GM04503 (cell line): ENCODE measurements at places on chromosomes 2 and 18.

GRCh38 chr2:177245010-177245422 is 19.5 kb downstream of the NFE2L2 start:
- peak; percentile 88 for DNase-seq

- DNase-seq = no peak
Observed at GRCh38 chr18:58042826-58043490, 1.1 kb upstream of the NEDD4L start.

DNA sequence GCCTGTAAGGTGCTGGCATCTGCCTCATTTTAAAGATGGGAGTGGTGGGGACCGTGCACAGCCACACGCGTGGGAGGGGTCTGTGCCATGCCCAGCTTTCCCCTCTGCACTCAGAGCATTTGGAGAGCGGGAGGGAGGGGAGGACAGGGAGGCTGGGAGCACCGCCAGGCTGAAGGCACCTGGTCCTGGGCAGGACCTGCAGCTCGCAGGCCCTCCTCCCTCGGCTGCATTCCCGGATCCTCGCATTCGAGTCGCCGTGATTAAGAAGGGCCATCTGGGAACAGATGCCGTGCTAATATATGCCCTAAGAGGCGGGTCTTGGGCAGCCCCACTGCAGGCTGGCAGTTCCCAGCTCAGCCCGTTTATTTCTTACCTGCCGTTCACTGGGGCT is 84.0 kb downstream of the PTGR3 start:
- no peak for DNase-seq

GRCh38 chr2:51511002-51511401 is 479.1 kb upstream of the NRXN1 start:
- no peak for DNase-seq

- no peak for DNase-seq
Observed at GRCh38 chr2:204108330-204108751, 171.8 kb downstream of the ICOS start.

- peak; percentile 94 for DNase-seq
Observed at GRCh38 chr2:109322111-109322510, 193.1 kb downstream of the SH3RF3 start.

GRCh38 chr18:73283788-73284187 is 416.0 kb upstream of the NETO1 start:
- no peak for DNase-seq

GRCh38 chr2:37337620-37338280 is 6.7 kb upstream of the QPCT start:
- DNase-seq = no peak

DNA sequence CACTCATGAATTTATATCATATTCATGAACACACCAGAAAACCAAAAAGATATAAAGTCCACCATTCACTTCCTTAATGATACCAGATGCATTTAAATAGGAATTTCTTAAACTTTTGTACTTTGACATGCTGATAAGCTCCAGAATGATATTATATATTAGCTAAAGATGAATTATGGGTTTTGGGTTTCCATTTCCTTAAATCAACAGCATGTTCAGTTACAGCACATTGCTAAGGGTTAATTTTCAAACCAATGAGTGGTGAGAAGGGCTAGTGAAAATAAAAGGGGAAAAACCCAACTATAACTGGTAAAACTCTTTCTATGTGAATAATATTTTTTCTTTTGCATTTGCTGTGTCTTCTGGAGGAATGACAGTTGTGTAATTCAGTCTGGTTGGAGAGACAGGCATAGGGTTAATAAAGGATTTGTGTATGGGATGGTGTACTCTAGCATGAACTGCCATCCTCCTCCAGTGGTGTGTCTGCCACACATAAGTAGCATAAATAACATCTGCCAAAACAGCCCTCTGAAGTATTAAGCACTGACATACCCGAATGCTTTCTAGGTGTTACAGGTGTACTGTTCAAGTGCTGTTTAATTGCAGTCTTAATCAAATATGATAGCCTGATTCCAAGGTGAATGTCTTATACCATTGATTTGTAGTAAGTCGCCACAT is 19.3 kb upstream of the CPS1 start:
- DNase-seq = no peak

DNA sequence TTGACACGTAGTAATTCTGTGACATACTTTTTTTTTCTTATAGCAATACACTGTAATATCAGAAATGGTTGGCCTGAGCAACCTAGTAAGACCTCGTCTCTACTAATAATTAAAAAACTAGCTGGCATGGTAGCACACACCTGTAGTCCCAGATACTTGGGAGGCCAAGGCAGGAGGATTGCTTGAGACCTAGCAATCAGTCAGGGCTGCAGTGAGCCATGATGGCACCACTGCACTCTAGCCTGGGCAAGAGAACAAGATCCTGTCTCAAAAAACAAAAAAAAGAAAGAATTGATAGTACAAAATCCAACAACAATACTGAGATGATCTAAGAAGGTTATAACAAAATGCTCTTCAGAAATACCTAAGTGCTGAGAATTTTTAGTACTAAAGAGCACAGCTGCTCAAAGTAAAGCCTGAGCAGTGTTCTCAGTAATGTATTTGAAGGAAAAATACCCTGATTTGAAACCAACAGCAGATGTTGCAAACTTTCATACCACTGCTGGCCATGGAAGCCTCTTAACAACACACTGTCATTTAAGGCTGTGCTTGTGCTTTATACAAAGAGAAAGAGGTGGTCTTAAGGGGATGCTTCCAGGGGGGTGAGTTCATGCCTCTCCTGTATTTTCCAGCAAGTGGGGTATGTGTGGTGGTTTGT is 132.6 kb upstream of the CDCA7 start:
- DNase-seq = no peak

- no peak for DNase-seq
Observed at GRCh38 chr2:21117688-21118087, 6.1 kb upstream of the TDRD15 start.

GRCh38 chr2:86499326-86499725 is 58.2 kb downstream of the KDM3A start:
- no peak for DNase-seq

DNA sequence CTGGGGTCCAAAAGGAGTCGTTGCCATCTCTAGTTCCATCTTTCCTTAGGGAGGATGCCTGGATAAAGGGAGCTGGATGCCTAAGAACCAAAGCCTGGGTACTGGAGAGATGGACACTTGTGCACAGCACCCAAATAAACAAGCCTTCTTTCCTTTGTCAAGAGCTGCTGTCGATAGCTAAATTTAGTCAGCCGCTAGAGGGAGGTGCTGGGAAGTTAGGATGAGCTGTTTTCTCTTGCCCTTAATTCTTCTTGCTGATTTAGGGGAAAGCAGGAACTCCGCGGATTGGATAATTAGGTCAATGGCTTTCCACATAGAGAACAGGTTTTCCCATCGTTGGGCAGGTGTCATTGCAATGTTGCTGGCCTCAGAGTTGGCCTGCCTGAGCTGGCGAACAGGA is 30.9 kb upstream of the SERPINB12 start:
- no peak for DNase-seq

DNA sequence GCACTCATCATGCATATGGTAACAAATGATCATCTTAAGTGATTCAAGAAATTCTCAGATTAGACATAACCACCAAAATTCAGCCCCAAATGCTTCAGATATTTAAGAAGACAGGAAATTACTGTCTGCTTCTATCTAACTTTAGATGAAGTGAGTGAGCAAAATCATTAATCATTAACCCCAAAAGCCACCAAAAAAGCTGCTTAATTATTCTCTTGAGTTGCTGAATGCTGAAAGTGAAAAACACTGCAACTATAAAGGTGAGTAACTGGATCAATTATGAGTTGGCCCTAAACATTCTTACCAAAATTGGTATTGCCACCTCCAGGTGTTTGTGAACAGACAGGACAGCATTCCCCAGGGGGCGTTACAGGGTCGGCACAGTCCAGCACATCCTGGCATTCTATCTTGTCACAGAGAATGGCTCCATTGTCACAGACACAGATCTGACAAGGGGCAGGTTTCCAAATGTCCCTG is 69.6 kb downstream of the COL5A2 start:
- DNase-seq = no peak

GRCh38 chr18:43601432-43601831 is 324.1 kb upstream of the SYT4 start:
- no peak for DNase-seq

GRCh38 chr18:59833785-59834184 is 66.0 kb upstream of the PMAIP1 start:
- DNase-seq = no peak

DNA sequence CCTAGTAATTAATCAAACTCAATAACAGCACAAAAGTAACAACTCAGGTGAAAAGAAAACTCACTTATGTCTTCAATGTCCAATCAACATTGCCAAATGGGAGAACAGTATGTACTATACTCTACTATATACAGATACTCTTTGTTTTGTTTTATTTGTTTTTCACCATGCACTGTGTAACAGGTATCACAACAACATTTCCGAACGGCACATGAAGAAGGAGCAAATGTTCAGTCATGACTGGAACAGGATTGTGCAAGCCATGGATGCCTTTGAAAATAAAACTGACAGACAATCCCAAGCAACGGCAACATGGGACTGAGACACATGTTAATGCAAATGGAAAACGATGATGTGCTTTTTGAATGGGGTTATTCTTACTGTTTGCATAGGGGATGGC is 334.9 kb upstream of the THUMPD2 start:
- DNase-seq = no peak

GRCh38 chr2:8380566-8380965 is 301.3 kb upstream of the ID2 start:
- DNase-seq = no peak

DNA sequence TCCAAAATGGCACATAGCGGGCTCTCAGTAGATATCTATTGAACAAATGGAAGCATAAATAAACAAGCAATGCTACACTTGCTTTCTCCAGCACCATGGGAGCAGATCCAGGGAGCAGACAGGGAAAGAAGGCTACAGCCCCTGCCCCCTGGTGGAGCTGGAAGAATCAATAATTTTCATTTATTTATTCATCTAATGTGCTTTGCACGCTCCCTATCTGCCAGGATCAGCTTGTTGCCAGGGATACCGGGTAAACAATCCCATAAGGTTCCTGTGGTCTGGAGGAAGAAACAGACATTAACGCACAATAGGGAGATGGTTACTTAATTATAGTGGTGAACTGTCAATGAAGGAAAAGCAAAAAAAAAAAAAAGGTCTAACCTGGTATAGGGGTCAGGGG is 40.1 kb upstream of the CLASP1 start:
- no peak for DNase-seq

DNA sequence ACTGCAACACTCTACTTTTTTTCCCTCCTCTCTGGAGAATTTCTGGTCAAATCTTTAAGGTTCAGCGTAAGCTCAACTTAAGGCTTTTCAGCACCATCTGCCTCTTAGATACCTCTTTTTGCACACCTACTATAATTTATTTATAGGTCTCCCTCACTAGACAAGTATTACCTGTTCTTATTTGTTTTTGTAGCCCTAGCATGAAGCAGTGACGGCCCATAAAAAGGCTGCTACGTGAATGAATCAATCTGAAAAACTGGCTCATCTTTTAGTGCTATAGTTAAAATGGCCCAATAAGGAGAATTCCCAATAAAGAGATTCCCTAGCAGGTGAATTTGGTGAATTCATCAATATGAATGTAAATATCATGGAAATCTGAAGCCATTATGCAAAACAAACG is 6.5 kb downstream of the RNF149 start:
- no peak for DNase-seq

- peak; percentile 73 for DNase-seq
Observed at GRCh38 chr18:75638776-75639471, 211.4 kb upstream of the SMIM21 start.

- DNase-seq = no peak
Observed at GRCh38 chr2:46695283-46695682, 215.9 kb downstream of the TMEM247 start.

GRCh38 chr2:232731470-232731869 is 34.3 kb downstream of the GIGYF2 start:
- DNase-seq = peak; percentile 3

DNA sequence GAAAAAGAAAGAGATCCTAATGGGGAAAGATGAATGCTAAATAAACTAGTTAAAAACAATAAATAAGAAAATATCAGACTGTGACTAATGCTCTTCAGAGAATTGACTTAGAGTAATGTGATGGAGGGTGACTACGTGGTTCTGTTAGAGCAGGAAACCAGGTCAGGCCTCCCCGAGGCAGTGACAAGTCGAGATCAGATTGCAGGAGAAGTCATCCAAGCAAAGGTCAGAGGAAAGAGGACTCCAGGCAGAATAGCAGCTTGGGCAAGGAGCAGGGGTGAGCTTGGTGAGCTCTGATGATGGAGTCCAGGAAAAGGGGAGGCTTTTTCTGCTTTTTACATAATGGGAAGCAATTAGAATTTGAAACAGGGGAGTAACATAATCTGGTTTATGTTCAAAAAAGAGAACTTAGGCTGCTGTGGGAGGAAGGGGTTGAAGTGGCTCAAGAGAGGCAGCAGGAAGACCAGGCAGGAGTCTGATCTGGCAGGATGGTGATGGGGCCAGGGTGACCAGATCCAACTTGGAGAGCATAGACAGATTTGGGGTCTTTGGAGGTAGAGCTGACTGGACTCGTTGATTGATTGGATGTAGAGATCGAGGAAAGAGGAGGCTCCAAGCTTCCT is 27.3 kb upstream of the ITGB6 start:
- no peak for DNase-seq

DNA sequence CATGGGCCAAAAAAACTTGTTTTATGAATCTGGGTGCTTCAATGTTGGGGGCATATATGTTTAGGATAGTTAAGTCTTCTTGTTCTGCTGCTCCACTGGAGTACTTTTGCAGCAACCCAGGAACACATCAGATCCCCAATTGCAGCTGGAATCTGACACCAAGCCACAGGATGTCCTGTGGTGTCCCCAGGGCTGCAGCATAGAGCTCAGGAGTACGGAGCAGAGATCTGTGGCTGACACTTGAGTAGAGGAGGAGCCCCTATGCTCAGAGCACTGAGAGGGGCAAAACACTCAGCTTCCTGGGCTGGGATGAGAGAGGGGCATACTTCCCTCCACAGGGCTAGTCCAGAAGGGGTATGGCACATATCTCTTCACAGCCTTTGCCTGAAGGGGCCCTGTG is 138.9 kb upstream of the ERBB4 start:
- no peak for DNase-seq

DNA sequence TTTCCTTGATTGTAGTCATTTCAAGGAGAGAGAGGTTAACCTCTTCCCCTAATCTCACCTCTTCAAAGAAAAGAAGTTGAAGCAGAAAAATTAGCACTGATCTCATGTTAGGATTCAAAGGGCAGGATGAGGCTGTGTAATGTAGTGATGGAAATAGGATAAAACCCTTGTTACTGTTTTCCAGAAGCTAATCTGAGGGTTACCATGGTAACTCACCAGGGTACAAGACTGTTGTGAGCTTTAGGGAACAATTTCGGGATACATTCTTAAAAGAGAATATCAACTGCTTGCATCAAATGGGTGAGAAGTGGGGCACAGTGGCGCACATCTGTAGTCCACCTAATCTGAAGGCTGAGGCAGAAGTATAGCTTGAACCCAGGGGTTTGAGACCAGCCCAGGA is 64.9 kb upstream of the SLC39A10 start:
- DNase-seq = no peak

GRCh38 chr2:147525819-147526489 is 318.9 kb upstream of the ACVR2A start:
- DNase-seq = no peak

DNA sequence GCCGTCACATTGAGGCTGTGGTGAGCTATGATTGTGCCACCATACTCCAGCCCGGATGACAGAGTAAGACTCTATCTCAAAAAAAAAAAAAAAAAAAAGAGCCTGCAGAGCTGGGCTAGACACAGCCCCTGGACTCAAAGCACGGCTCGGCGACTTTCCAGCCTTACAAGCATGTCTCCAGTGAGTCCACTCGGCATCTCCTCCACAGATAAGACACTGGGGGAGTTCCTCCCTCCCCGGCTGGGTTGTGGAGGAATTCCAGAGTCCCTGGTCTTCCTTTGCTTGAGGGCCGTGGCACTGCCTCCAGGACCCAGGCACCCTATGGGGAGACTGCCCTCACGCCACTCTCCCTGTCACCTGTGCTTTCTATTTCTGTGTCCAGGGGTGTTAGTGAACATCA is 30.9 kb upstream of the RPL31 start:
- DNase-seq = no peak
